Forelimb muscle (tissue), 1 donor: ENCODE measurements at places on chromosomes 3 and 15. TPM values are rescaled to one million over a fixed set of nuclear protein-coding genes. Genes with fewer than 3 reads are reported as not detected.

Gene GPR160
- 2.7 TPM for polyA plus RNA-seq

Gene SEMA6D
- polyA plus RNA-seq = 60.2 TPM

Gene PLCH1
- polyA plus RNA-seq = 0.32 TPM

Gene ZMYND10
- polyA plus RNA-seq = 1.1 TPM

Gene GOLGA6D
- 0.30 TPM for polyA plus RNA-seq

Gene CHRM5
- polyA plus RNA-seq = not detected

Gene EPHA3
- 13.8 TPM for polyA plus RNA-seq

Gene IL17RC
- polyA plus RNA-seq = 28.4 TPM

Gene CPNE9
- not detected for polyA plus RNA-seq

Gene GABPB1
- polyA plus RNA-seq = 16.2 TPM

DNA sequence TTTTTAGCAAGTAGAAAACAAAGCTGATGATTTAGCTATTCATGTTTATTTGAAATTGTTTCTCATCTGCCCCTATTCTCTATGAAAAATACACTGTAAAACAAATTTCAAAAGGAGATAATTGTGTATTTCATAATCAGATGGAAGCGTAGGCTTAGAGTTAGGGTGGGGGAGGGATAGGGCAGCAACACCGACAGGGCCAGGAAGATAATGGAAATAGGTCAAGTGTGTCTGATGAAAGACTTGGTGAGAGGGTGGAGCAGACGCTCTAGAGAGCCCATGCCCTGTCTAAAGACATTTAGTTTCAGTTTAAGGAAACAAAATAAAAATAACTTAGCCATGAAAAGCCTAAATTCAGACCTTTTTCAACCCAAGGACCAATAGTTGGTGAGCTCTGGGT lies 51.6 kb upstream of the ARL6 start:
- no peak for DNase-seq

- DNase-seq = no peak
Observed at GRCh38 chr3:16150285-16150684, 24.2 kb upstream of the GALNT15 start.

- no peak for DNase-seq
Observed at GRCh38 chr3:124792341-124793040, 62.2 kb downstream of the UMPS start.

DNA sequence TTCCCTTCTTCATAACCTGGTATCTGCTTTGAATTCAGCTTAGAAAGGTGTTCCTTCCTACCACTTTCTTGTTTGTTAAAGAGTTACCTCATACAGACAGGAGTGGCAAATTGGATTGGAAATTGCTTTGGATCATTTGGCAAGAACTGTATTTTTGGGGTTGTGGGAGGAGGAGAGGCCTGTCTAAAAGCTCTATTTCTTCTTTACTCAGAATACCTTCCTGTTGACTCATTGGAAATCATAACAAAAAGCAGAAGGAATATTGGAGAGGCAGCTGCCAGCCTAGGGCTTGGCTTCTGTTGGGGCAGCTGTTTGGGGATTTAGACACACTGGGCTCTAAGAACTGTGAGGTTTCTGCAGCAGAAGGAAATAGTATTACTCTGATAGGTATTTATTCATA lies 14.2 kb downstream of the IQGAP1 start:
- DNase-seq = no peak

DNA sequence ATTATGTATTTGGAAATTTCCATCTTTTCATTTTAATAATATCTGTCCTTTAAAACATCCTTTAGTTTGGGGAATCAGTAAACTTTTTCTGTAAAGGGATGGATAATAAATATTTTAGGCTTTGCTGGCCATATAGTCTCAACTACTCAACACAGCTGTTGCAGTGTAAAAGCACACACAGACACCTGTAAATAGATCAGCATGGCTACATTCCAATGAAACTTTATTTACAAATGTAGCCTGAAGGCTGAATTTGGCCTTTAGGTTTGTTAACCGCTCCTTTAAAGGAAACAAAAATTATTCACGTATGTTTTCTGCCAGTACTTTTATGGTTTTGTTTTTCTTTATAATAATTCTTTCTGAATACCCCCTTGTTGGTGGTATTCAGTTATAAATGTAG lies 184.8 kb downstream of the ADAMTSL3 start:
- no peak for DNase-seq

DNA sequence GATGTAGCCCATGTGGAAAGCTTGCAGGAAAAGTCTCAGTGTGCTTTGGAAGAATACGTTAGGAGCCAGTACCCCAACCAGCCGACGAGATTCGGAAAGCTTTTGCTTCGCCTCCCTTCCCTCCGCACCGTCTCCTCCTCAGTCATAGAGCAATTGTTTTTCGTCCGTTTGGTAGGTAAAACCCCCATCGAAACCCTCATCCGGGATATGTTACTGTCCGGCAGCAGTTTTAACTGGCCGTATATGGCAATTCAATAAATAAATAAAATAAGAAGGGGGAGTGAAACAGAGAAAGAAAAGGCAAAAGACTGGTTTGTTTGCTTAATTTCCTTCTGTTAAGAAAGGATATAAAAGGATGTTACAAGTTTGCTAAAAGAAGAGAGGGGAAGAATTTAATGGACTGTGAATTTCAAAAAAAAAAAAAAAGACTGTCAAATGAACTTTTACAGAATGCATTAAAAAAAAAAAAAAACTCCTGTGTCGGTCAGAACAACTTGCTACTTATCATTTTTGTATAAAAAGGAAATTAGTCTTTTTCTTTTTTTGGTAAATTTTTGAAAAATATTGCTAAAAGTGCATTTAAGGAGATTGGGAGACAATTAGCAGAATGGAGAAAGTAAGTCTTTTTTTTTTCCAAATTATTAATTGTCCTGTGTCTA lies 7.0 kb downstream of the NR2F2 start:
- no peak for DNase-seq

- no peak for DNase-seq
Observed at GRCh38 chr3:122409446-122409845, 6.4 kb downstream of the WDR5B start.

GRCh38 chr3:21839592-21839991 lies 88.6 kb upstream of the ZNF385D start:
- peak; percentile 32 for DNase-seq

DNA sequence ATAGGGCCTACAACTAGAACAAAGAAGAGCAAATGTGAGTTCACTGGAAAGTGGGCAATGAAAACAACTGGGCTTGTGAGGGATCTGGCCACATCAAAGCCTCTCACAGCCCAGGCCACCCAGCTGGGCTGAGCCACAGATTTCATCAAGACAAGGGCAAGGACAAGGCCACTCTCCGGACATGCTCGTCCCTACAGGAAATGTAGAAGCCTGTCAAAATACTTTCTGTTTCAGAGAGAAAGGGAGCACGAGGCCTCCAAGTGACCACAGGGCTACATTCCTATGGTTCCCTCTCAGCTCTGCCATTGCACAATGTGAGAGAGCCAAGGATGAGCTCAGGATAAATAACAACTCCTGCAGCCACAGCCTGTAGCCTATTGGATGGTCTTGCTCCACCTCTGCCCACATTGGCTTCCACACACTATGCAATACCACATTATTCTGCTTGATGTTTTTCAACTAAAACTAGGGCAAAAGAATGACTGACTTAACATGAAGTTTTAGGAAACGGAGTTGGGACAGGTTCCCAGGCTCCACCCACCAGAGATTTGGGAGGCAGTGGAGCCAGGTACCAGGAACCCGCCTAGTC lies 12.1 kb downstream of the TBC1D2B start:
- DNase-seq = no peak

DNA sequence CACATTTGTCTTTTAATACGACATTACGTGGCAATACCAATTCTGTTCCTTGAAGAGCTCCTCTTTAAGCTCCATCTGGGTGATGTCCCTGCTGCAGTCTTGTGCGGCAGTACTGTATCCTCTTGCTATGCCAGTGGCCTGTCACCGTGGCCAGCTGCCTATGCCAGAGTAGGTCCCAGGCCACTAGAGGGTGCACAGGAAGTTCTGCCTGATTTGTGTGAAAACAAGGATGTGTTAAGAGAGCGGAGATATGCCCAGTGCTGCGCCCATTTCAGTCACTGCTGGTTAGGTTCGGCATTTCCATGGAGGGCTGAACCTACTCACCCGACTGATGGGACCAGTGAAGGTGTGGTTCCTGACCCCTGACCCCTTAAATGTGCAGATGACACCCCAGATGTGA lies 25.2 kb downstream of the NIPA1 start:
- DNase-seq = no peak

- DNase-seq = no peak
Observed at GRCh38 chr3:45544024-45544716, 50.4 kb upstream of the LIMD1 start.

DNA sequence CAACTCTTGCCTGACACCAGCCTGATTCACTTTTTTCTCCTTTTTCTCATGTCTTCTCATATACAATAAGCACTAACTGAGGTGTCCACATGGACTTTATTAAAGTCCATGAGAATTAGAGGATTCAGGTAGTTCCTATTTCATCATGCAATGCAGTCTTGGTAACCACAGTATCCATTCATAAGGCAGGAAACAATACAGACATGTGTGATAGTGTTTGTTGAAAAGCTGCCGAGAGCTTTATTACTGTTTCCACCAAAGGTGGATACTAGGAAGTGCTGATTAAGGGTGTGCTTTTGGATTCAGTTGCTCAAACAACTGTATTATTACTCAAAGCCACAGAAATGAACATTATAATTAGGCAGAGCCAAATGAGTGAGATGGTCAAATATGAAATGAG lies 5.3 kb downstream of the CASR start:
- DNase-seq = no peak

DNA sequence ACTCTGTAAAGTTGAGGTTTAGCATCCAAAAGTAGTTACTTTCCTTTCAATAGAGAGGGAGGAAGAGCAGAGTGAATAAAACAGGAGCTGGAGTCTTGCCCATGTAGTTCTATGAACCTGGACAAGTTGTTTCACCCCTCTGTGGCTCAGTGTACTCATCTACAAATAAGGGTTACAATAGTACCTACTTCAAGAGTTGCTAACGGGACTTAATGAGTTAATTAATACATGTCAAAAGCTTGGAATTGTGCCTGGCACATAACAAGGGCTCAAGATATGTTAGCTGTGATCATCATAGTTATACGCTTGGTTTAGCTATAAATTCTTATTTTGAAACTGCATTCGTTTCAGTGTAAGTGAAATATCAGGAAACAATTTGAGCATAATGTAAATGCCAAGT lies 388.5 kb upstream of the THBS1 start:
- no peak for DNase-seq

- DNase-seq = no peak
Observed at GRCh38 chr3:172859041-172859440, 108.5 kb downstream of the ECT2 start.
